ENCODE measurements at places on chromosomes 7 and 10.

DNA sequence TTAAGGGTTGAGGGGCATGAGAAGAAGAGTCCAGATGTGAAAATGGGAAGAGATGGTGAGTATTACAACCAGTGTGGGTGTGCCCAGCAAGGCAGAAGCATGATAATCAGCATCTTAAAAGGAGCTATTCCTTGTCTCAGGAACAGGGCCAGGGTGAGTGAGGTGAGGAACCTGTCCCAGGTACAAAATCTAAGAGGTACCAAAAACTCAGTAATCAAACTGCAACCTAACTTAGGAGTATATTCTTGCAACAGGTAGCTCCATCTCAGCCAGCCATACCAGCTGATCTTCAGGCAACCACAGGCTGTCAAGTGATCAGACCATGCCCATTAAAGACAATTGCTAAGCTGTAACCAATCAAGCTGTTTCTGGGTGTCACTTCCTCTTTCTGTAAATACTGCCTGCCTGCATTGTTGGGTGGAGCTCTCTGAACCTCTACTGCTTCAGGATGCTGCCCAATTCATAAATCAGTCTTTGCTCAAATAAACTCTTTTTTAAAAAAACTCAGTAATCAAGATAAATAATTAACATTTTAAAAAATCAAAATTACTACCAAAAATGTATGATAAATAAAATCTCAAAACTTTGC lies 7.4 kb downstream of the KEL start:
- H3K27me3 ChIP-seq: peaks cover 26% of the 10 kb centered on the region
- H3K36me3 ChIP-seq: peaks cover 2% of the 10 kb centered on the region
- peaks cover 2% of the 10 kb centered on the region for H3K4me1 ChIP-seq
- DNase-seq: no peak
- H3K4me3 ChIP-seq: no peak overlapping the region

DNA sequence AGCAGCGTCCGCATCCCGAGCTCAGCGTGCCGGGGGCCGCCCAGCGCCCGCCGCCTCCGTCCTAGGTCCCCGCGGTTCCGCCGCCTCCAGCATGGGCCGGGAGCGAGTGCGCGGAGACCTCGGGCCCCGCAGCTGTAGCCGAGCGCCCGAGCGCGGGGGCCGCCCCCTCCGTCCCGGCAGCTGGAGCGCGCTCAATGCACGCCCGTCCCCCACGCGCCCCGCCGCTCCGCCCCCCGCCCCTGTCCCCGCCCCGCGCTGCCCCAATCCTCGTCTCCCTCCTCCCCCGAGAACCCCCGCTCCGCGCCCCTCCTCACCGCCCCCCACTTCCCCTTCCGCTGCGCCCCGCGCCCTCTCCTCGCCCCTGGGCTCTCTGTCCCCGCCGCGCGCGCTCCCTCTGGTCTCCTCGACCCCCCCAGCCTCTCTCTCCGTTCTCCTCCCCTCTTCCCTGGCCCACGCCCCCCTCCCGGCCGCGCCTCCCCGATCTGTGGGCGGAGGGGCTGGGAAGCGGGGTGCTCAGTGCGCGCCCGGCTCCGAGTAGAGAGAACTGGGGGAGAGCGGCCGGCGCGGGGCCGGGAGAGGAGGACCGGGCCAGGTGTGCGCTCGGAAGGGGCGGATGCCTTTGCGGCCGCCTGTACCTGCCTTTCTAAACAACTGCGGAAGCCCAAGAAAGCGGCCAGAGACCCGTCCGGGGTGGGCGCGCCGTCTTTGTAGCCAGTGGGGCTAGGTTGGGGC lies at the start of gene VIPR2:
Gene VIPR2, minus strand, starts transcription at position 110 of the 732 bp plus-strand sequence. Its CDS starts 96 bp downstream, at position 14.
- H3K36me3 ChIP-seq: no peaks in the 10 kb centered on the region
- H3K27ac ChIP-seq: no peak within 1 kb of the TSS

DNA sequence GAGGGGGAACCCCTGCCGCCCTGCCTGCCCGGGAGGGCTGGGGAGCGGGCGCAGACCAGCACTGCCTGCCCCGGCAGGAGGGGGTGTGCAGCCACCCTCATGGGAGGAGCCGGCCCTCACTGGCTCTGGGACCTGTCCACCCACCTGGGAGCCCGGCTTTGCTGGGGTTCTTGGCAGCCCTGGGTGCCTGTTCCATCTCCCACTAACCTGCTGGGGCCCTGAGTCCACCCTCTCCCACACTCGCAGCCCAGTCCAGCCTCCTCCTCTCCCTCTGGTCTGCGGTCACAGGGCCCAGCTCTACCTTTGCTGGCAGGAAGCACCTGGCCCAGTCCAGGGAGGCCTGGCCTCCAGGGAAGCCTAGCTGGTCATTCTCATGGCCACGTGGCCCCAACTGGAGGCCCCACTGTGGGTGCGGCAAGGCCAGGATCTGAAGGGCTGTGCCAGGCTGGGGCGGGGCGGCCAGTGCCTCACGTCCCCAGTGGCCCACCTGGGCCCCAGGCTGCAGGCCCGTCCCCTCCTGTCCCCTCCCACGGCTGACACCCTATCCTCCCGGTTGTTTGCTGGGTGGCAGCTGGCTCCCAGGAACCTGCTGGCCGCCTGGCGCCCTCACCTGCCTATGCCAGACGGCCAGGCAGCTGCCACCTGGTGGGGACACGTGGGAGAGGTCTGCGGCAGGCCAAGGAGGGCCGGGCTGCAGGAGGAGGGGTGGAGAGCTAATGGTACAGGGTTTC lies at the start of gene TMEM184A:
Gene TMEM184A, minus strand, starts transcription at position 393 of the 731 bp plus-strand sequence. CDS start 721 bp downstream, outside the sequence.
- no peaks in the 10 kb centered on the region for H3K36me3 ChIP-seq
- no peak within 1 kb of the TSS for H3K27ac ChIP-seq
- no peak for DNase-seq
- H3K4me1 ChIP-seq: no peaks in the 10 kb centered on the region

- no peak overlapping the region for H3K27ac ChIP-seq
- no peaks in the 10 kb centered on the region for H3K36me3 ChIP-seq
- H3K4me3 ChIP-seq: no peak overlapping the region
- no peaks in the 10 kb centered on the region for H3K27me3 ChIP-seq
- H3K4me1 ChIP-seq: no peaks in the 10 kb centered on the region
Observed at GRCh38 chr10:75470901-75471300, 39.5 kb downstream of the LRMDA start.

DNA sequence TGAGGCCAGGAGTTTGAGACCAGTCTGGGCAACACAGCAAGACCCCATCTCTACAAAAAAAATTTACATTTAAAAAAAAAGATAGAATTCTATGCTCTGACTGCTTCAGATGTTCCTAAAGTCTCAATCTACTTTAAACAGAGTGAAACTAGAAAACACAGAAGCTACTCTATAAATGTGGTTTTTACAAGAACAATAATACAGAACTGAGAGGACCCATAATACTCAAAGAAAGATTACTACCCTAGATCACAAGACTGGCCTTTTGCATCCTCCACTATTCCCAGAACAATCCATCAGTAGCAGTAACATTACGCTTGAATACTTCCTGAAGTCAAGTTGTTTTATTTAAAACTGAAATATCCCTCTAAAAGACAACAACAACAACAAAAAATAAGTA lies 119.4 kb downstream of the ZFAND4 start:
- H3K4me3 ChIP-seq: no peak overlapping the region
- peaks cover 8% of the 10 kb centered on the region for H3K36me3 ChIP-seq
- no peaks in the 10 kb centered on the region for H3K27me3 ChIP-seq
- no peak overlapping the region for H3K27ac ChIP-seq
- no peak for DNase-seq

DNA sequence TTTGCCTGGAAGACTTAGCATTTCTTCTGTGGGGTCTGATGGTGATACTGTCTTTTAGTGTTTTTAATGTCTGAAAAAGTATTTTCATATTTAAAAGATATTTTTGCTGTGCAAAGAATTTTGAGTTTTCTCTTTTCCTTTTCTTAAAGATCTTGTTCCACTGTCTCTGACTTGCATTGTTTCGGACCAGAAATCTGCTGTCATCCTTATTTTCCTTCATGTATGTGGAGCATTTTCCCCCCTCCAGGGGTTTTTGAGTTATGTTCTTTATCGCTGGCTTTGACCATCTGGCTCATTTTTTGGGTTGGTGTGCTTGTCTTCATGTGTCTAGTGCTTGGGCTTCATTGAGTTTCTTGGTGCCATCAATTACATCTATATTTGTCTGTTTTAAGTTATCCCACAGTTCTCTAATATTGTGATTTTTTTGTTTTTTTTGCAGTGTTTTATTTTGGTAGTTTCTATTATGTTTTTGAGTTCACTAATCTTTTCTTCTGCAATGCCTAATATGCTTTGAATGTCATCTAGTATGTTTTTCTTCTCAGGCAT lies 119.9 kb downstream of the MGMT start:
- DNase-seq: no peak
- no peaks in the 10 kb centered on the region for H3K27me3 ChIP-seq
- H3K36me3 ChIP-seq: peaks cover 25% of the 10 kb centered on the region
- no peaks in the 10 kb centered on the region for H3K4me1 ChIP-seq

DNA sequence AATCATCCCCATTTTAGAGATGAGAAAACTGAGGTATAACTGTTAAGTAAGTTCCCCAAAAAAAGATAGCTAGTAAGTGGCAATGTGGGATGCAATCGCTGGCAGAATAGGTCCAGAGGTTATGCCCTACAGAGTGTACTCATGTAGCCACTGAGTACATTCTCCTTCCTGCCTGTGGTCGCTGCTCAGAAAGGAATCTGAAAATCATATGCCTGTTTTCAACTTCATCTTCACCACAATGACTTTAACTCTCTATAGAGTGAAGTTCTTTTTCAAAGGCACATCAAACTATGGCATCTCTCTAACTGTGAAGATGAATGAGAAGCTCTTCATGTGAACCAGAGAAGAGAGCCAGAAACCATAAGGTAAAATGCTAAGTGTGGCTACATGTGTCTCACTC lies 162.2 kb upstream of the SLC25A13 start:
- peaks cover 18% of the 10 kb centered on the region for H3K4me1 ChIP-seq
- no peak for DNase-seq
- H3K4me3 ChIP-seq: no peak overlapping the region
- H3K27ac ChIP-seq: no peak overlapping the region
- H3K36me3 ChIP-seq: no peaks in the 10 kb centered on the region

DNA sequence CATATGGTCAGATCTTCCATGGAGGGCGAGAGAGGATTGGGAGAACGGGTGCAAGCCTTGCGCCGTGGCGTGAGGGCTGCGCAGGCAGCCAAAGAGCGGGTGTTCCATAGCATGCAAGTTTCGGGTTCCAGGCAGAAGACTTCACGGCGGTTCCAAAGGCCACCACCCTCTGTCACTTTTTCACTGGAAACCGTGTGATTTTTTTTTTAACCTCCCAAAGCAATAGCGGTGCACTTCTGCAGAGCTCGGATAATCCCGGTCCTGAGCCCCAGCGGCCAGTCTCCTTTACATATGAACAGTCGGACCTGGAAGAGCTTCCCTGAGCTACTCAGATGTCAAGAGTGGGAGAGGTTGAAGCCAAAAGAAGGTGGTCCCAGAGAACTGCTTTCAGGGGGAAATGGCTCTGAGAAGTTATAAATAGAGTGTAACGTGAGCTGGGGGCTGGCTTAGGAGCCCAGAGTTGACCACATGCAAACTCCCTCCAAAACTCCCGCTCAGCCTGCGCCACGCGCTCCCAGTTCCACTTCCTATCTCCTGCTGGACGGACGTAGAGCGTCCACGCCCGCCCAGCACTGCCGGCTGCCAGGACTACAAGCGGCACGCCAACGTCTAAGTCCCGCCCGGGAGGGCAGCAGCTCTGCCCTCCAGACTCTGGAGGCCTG lies at the start of gene MEOX2:
Gene MEOX2, minus strand, starts transcription at position 389 of the 662 bp plus-strand sequence. Its CDS starts 281 bp downstream, at position 108.
- H3K36me3 ChIP-seq: peaks cover 3% of the 10 kb centered on the region
- peaks cover 44% of the 10 kb centered on the region for H3K27me3 ChIP-seq
- no peak for DNase-seq
- no peaks in the 10 kb centered on the region for H3K4me1 ChIP-seq
- no peak within 1 kb of the TSS for H3K27ac ChIP-seq
- no peak within 1 kb of the TSS for H3K4me3 ChIP-seq

DNA sequence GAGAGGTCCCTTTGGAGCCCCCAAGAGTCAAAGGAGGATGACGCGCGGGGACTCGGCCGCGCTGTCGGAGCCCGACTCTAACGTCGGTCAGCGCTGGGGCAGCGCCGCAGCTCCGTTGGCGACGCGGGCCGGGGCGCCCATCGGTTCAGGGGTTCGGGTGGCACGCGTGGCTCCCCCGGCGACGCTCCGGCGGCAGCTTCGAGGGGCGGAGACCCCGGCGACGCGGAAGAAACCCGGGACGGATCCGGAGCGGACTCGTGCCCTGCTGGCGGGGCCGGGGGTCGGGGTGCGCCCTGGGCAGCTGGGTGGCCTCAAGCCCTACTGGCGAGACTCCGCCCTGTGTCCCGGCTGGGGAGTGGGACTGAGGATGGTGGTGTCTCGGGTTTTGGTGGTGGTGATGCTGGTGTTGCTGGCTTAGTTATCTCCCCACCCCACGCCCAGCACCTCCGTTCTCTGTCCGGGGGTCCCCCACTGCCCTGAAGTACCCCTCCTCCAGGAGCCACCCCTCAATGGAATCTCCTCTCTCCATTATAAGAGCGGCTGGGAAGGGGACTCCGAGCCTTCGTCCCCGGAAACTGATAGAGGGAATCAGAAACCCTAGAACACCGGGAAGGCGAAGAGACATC lies at the start of gene NAT16:
Gene NAT16, minus strand, starts transcription at position 164 of the 626 bp plus-strand sequence. CDS start 5,486 bp downstream, outside the sequence.
- H3K4me1 ChIP-seq: peaks cover 3% of the 10 kb centered on the region
- no peak within 1 kb of the TSS for H3K27ac ChIP-seq
- DNase-seq: no peak
- H3K36me3 ChIP-seq: no peaks in the 10 kb centered on the region

DNA sequence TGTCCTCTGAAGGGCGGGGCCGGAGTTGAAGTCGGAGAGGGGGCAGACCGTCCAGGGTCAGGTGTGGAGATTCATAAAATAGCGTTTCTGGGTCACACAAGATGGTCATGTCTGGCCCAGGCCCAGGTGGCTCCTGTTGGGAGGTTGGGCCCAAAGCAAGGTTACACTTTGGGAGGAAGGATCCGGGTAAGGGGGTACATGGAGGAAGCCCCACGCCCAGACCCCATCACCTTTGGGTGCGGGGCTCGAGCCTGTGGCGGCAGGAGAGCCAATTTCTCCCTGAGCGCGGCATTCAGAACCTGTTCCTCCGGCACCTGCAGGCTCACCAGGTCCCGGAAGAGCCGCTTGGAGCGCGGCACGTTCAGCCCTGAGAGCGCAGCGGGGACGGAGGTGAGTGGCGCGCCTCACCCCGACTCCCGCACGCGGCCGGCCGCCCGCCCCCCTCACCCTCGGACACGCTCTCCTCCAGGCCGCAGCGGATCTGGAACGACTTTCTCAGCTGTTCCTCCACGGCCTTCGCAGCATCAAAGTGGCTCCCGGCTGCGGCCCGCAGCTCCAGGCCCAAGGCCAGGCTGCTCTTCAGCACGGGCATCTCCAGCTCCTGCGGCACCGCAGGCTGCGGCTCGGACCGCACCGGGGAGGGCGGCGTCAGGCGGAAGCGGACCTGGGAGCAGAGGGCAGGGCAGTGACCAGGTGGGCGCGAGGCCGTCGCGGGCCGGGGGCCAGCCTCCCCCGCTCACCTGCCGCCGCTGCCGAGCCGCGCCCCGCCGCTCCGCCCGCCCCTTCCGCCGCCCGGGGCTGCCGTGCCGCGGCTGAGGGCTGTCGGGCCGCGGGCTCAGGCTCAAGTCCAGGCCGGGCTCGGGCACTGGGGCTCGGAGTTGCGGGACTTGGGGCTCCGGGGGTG lies 644 bp downstream of the PPP1R35 start:
- peak overlapping the region; percentile 88 for H3K4me3 ChIP-seq
- peak; percentile 67 for DNase-seq
- H3K27ac ChIP-seq: peak overlapping the region; percentile 94
- peaks cover 46% of the 10 kb centered on the region for H3K4me1 ChIP-seq
- H3K27me3 ChIP-seq: no peaks in the 10 kb centered on the region

Measured in activated CD8-positive, alpha-beta memory T cell treated with anti-CD3 and anti-CD28 coated beads, Interleukin-2, amount 10 ng/mL, durations not matched to agents 7 days and 5 days (primary cell).